Foreskin keratinocyte (primary cell): ENCODE measurements at places on chromosomes 6 and 20.
A peak's percentile ranks its signal among the peaks of the same experiment; 100 is the strongest.

GRCh38 chr6:159973951-159974350 is 5.1 kb downstream of the IGF2R start:
- peak; percentile 82 for DNase-seq

- no peak for DNase-seq
Measured at GRCh38 chr20:3572151-3572550, 91.0 kb downstream of the GFRA4 start.

- no peak for DNase-seq
Measured at GRCh38 chr6:89310929-89311328, 4.2 kb downstream of the GABRR2 start.

DNA sequence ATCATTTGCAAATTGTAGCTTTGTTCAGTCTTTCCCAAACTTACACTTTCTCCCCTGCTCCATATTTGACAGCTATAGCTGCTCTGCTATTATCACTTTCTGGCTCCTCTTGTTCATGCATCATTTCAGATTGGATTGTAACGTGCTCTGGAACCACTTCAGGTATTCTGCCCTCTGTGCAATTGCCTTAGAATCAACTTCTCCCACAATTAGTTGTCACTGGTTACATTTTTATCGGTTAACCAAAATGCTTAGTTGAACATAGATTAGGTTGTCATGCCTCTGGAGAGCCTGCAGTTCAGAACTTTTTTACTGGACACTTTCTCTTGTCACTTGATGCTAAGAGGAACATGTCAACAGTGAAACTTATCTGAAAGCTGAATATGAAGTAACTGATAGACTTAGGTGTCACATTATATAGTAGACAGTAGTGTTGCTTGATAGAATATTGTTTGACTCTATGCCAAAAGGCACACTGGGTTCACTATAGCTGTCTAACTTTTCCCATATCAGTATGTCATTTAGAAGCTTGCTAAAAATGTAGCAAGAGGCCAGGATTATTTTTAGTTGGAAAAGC is 127.7 kb upstream of the PTPRK start:
- DNase-seq: no peak

DNA sequence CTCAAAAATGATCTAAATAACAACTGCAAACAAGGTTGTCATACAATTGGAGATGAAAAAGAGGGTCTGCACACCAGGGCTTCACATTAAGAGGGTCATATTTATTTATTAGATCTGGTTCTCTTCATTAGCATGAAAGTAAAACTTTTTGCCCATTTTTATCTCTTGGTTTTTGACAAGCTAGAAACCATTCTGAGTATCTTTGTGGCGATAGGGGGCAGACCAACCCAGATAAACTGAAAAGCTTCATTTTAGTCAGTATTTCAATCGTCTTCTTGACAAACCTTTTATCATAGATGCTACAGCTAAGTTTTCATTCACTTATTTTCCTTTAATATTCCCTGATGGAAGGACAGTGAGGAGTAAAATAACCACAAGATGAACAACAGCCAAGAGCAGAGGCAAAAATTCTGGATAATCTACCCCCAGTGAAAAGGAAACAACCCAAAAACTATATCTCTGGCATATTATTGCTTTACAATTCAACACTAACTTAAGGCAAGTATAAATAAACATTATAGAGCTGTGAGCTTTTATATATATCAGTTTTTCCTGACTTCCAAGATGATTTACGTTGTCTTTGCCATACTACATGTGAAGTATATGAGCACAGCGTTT is 45.2 kb downstream of the THEMIS start:
- DNase-seq: no peak

DNA sequence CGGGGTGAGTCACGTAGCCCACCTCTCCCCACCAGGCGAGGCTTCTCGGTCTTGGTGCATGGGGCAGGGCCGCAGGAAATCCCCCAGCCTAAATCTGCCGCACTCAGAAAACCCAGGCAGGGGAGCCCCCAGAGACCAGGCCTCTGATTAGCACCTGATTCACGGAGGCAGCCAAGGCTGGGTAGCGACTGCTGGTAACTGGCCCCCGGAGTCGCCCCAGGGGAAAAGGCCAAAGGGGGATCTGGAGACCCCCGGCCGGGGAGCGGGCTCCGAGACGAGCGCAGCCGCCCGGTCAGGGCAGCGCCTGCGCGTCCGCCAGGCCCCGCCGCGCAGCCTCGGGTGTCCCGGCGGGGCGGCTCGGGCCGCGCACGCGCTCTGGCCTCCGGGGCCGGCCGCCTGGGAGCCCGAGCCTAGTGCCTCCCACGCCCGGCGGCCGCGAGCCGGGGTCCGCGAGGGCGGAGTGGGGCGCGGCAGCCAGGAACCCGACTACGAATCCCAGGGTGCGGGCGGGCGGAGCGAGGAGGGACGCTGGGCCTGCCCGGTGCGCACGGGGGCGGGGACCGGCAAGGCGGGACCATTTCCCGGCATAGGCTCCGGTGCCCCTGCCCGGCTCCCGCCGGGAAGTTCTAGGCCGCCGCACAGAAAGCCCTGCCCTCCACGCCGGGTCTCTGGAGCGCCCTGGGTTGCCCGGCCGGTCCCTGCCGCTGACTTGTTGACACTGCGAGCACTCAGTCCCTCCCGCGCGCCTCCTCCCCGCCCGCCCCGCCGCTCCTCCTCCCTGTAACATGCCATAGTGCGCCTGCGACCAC is at the start of gene DUSP22:
Gene DUSP22 (plus strand): TSS at position 791 of the 809 bp plus-strand sequence. CDS start 53 bp downstream, outside the sequence.
- peak; percentile 76 for DNase-seq

- no peak for DNase-seq
Measured at GRCh38 chr6:144653885-144654505, 368.9 kb downstream of the UTRN start.

- no peak for DNase-seq
Measured at GRCh38 chr6:113172531-113172966, 684.6 kb upstream of the MARCKS start.

- no peak for DNase-seq
Measured at GRCh38 chr6:3745566-3746118, 5.9 kb downstream of the PXDC1 start.

- DNase-seq: no peak
Measured at GRCh38 chr20:57809661-57810172, 99.9 kb upstream of the PMEPA1 start.

- peak; percentile 55 for DNase-seq
Measured at GRCh38 chr6:13761361-13762036, 49.9 kb upstream of the RANBP9 start.

- no peak for DNase-seq
Measured at GRCh38 chr6:34516391-34517324, 39.5 kb downstream of the SPDEF start.
